ENCODE measurements at places on chromosomes 6 and 20.

DNA sequence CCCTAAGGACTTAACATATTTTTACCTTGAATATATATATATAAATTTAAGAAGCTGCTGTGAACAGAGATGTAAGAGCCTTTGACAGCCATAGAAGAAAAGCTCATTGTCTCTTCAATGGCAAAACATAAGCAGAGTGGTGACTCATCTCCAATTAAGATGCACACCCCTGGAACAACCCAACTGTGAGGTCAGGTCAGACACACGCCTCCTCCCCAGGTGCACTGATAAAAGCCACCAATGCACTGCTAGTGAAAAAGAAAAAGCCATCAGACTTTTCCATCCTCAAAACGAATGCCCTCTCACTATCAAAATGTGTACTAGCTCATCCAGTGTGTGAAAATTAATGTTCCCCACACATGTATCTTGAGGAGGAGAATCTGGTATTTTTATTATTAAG, 100.1 kb downstream of the SMLR1 start:
- no peak for DNase-seq

GRCh38 chr6:12791371-12791770, 74.8 kb downstream of the PHACTR1 start:
- no peak for DNase-seq

DNA sequence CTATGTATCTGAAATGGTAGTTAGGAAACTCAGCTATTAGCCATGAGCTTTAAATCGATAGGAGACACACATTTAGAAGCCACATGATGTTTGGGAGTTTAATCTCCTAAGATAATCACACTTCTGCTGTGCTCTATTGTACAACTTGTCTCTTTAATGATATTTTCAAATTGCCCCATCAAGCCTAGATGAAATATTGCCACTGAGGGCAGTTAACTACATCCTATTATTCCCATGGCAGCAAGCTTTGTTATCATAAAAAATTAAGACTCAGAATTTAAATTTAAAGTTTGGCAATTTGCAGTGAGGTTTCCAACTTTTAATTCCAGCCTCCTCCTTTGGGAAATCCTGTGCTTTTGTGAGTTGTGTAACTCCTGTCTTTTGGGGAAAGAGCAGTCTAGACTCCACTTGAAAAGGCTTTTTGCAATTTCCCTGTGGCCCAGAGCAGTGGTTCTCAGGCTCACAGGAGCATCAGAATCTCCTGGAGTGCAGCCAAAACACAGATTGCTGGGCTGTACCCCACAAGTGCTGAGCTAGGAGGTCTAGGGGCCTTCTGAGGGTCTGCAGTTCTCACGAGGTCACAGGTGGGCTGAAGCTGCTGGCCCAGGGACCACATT, 792.4 kb downstream of the QKI start:
- DNase-seq: no peak

GRCh38 chr6:111888928-111889695, 15.9 kb upstream of the FYN start:
- DNase-seq: peak; percentile 37

- no peak for DNase-seq
These were observed 278.9 kb downstream of the SMOC2 start for GRCh38 chr6:168719901-168720300.

GRCh38 chr6:110183292-110183885, 3.2 kb downstream of the CDC40 start:
- no peak for DNase-seq

DNA sequence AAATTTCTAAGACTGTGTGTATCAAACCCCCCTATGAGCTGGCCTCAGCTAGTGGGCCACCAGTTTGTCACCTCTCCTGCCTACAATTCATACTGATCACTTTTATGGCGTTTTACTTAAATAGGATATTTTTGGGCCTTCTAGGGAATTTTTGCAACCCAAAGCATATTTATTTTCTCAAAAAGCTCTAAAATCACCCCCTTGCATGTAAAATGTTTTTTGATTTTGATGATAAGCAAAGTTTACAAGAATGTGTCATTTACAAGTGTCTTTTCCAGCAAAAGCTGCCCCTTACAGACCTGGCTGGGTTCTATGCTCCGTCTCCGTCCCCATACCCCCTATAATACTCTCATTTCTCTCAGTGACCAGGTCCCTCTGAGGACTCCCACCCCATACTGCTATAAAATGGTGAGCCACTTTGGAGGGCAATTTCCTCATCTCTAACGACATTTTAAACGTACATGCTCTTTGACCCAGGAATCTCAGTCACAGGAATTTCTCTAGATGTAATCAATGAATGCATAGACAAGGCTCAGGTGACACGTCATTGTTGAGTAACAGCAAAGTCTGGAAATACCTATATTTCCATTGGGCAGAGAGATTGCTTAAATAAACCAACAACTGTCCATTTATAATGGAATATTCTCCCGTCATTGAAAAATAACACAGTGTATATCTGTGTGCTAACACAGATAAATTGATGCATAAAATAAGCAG, 13.9 kb upstream of the OCSTAMP start:
- no peak for DNase-seq

- DNase-seq: peak; percentile 65
These were observed 12.4 kb upstream of the CPNE5 start for GRCh38 chr6:36851626-36852025.

DNA sequence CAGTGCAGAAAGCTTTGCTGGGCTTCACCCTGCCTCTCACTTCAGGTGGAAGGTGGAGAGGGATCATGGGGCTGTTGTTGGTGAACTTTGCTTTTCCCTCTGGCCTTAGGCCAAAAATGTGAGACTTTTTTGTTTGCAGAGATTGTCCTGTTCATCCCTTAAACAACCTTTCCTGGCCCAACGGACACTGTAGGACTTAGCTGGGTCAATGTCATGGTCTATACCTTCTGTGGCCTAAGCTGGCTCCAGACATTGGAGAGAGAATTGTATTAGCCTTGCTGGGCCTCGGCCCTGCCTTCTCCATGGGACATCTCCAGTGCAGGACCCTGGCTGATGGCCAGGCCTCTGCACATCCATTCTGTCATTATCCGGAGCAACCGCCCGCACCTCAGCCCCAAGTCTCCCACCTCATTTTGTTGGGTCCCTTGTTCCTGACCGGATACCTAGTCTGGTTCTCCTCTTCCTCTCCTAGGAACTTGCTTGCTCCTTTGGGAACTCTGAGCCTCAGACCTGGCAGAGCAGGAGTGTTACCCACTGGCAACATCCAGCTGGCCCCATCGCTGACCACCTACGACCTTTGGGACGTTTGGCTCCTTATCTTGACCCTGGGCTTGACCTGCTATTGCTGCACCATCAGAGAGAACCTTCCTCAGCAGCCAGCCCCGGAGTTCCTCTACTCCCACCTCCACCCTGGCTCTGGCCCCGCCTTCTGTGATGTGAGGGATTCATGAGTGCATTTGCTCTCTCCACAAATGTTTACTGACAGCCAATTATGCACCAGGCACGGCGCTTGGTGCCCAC, 128.2 kb downstream of the BANF2 start:
- DNase-seq: no peak

DNA sequence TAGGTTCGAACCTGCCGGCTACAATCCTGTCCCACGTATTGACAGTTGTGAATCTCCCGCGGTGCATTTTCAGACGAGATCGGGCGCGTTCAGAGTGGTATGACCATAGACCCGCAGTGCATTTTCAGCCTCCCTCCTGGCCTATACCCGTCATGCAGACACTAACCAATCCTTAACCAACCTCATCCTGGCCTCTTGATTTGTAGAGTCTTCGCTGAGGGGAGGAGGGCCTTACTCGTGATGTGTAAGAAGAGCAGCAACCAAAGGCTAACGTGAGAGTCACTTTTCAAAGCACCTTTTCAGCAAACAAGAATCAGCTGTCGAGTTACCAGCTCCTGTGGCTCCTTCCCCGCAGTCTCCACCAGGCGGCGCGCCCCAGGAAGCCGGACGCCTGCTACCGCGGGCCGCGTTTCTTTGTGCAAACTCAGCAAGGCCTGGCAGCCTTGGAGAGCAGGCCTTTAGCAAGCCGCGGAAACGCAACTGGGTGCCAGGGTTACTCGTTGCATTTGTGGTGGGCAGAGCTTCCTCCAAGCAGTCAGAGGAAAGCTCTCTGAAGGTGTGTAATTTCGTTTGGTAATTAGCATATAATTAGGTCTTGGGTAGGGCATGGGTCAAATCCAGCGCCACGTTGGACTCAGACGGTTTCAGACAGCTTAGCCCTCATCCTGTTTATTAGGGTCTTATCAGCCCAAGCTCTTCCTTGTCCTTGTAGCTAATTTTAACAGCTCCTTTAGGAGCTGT, 139.8 kb downstream of the OR2B2 start:
- DNase-seq: peak; percentile 79

- no peak for DNase-seq
These were observed 75.9 kb downstream of the RTN4IP1 start for GRCh38 chr6:106553440-106553839.

- DNase-seq: no peak
These were observed 31.6 kb downstream of the MTRES1 start for GRCh38 chr6:107059606-107060005.

GRCh38 chr6:13431861-13432465, 55.4 kb downstream of the GFOD1 start:
- no peak for DNase-seq

- no peak for DNase-seq
These were observed 7.0 kb downstream of the ENPP4 start for GRCh38 chr6:46136831-46137230.

GRCh38 chr6:150717419-150717818, 117.7 kb downstream of the PLEKHG1 start:
- DNase-seq: no peak

DNA sequence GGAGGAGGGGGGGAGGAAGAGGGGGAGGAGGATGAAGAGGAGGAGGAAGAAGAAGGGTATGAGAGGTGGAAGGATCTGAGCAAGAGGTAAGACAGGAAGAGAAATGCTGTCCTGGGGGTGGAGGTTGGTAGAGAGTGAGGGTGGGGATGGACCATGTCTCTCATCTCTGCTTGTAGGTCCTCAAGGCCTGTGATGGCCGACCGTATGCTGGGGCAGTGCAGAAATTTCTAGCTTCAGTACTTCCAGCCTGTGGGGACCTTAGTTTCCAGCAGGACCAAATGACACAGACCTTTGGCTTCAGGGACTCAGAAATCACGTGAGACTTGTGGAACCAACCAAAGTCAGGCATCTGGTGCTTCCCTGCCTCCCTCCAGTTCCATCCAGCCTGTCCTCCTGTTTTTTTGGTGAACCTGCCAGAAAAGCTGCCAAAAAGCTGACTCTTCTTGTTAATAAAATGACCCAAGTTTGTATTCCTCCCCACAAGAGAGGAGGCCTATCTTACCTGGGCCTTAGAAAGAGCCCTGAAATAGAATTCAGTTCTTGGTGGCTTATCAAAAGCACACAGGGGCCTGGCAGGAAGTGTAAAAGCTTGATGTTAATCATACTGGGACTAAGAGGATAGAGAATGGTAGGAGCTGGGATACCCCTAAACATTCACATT, 2.5 kb upstream of the C4A start:
- no peak for DNase-seq

DNA sequence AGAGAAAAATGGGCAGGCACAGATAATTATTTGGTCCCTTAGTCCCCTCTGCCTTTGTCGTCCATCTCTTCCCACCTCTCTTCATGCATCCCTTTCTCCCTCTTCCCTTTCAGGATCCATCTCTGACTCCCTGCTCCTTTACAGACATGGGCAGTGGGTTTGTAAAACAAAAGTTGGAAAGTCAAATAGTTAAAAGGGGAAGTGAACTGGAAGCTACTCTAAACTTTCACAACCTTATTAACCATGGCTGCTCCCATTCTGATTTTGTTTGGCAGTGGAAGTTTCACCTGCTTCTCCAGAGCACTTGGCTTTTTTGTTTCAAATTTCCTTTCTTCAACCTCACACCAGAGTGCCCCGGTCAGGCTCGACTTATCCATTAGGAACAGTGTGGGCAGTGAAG, 1.2 kb downstream of the HLA-DQA2 start:
- DNase-seq: no peak

- DNase-seq: no peak
These were observed 71.9 kb downstream of the ELOVL2 start for GRCh38 chr6:10972196-10972595.
